ENCODE measurements at places on chromosomes 6 and 20.

- DNase-seq = peak; percentile 69
Observed at GRCh38 chr20:49484180-49485140, 2.0 kb upstream of the KCNB1 start.

DNA sequence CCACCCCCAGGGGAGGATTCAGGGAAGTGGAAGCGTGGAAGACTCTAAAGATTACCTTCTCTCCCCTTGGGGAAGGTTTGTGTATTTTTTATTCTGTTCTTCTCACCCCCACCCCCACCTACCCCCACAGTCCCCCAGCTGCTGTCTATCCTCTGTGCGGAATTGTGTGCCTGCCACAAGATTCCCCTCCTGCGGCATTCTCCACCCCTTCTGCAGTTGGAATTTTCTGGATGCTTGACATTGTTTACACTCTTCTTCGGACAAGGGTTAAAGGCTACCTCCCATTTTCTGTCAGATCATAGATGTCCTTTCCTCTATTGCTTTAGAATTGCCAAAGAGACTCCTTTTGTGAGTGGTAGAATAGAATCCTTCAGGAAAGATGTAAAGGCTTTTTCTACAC, 60.4 kb upstream of the EDN3 start:
- DNase-seq = no peak

- peak; percentile 77 for DNase-seq
Observed at GRCh38 chr20:45771182-45771759, 20.4 kb downstream of the WFDC3 start.

DNA sequence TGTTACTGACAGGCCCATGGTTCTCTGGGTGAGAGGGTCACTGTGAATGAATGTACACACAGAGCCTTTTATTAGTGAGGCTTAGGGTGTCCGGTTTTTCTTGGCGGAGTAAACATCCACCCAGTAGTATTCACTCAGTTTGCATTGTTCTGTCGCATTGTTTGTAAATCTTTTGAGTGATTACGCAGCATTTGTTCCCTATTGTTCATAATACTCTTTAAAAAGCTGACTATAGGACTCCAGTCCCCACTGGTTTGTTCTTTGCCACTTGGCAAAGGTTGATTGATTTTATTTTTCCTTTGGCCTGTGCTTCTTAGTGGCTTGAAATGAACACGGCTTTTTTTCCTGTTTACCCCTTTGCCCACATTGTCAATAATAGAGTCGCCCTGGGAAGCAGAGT, 130.1 kb upstream of the ESR1 start:
- no peak for DNase-seq

GRCh38 chr20:50029697-50030461, 47.1 kb downstream of the SNAI1 start:
- no peak for DNase-seq

GRCh38 chr6:64812138-64812537, 894.9 kb downstream of the EYS start:
- no peak for DNase-seq

- DNase-seq = no peak
Observed at GRCh38 chr6:168450917-168451316, 9.9 kb downstream of the SMOC2 start.

GRCh38 chr6:116371120-116371917, 572 bp downstream of the DSE start:
- peak; percentile 36 for DNase-seq

DNA sequence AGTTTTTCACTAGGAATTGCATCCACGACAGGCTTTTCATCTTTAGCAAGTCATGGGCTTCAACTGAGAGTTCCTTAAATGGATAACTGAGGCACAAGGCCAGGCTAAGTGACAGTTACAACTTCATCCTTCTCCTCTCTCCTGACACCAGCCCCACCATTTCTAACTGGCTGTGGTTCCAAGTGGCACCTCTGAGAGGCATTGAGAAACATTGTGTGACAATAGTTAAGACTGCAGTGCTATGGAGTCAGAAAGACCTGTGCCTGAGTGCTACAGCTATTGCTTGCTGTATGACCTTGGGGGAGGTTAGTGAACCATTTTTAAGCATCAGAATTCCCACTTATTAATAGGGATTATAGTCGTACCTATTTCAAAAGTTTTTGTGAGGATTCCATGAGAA, 26.2 kb upstream of the MLIP start:
- DNase-seq = no peak

DNA sequence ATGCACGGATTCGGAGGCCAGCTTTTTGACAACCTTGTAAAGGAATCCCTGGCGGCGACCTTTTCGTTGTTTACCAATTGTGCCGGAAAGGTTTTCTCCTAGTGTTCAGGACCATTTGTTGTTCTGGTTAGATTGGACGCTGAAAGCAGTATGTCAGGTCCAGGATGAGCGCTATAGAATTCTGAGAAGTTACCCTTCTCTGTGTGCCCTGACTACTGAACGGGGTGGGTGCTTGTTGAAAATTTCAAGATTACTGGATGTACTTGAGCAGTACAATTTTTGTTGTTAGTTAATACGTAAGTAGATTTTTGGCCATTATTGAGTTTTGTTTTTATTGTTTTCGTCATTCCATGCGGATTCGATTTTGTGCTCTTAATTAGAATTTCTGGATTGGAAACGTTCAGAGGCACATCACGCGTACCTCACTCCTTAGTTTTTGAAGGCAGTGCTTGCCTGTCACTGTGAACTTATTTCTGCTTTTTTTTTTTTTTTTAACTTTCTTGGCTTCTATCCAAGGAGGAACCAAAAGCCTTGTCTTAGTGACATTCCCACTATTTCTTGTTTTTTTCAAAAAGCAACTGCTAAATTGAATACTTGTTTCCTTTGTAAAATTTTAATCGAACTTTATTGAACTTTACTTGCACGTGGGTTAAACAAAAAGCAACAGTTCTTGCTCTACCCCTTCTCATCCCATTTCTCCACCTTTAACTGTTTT, 898 bp downstream of the XRN2 start:
- DNase-seq = no peak

DNA sequence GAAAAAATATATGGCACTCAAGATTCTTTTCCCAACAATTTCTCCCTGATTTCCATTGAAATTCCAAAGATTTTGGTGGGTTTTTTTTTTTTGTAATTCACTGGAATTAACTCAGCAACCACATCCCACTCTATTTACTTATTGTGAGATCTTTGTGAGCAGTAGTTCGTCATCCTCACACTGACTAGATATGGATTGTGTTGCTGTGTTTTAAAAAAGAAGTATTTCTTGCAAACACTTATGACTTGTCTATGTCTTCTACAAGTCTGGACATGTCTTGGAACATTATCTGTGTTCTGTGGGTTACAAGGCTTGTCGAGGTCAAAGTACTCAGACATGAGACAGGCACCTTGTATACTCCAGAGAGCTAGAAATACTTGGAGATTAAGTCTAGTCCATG, 7.3 kb upstream of the TENT5A start:
- no peak for DNase-seq

- no peak for DNase-seq
Observed at GRCh38 chr6:91575032-91575431, 988.2 kb upstream of the MAP3K7 start.

DNA sequence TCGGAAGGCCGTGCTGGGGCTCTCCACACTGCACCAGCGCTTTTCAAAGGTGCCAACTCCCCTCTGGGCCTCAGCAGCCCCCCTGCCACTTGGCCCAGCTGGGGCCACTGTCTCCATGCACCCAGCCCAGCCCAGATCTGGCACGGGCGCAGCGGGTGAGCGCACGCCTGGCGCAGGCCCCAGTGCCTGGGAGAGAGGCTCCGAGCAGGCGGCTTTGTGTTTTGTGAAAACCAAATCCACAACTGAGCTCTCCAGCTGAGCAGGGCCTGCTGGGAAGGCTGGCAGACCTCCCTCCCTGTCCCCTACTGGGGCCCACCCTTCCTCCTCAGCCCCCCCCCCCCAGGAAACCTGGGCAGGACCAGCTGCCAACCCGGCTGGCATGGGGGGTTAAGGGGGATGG, 17.0 kb downstream of the MDGA1 start:
- no peak for DNase-seq

GRCh38 chr6:88609983-88610382, 353.4 kb downstream of the RNGTT start:
- DNase-seq = no peak

- DNase-seq = peak; percentile 45
Observed at GRCh38 chr6:17580518-17581048, 19.5 kb upstream of the FAM8A1 start.

DNA sequence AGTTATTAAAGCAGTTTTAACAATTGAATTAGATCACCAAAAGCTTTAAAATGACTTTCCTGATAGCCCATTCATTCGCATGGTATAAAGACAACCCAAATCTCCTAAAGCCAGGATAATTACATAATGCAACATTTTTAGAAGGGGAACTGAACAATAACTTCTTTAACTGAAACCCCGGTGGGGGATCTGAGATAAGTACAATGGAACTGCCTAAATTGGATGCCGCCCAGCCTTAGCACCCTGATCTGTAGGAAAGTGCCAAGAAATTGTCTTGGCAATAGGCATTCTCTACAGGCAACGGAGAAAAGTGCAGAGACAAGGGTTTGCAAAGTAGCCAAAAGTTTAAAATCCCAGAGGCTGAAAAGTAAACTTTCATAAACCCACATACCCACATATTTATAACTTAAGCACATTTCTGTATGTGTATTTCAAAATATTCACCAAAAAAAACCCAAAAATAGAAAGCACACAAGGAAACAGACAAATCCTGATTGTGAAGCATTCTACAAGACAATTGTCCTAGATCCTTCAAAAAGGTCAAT, 98.8 kb upstream of the BEND6 start:
- DNase-seq = no peak

GRCh38 chr6:19803331-19804204, 33.6 kb upstream of the ID4 start:
- DNase-seq = no peak

- DNase-seq = no peak
Observed at GRCh38 chr6:88662163-88662580, 301.2 kb downstream of the RNGTT start.

DNA sequence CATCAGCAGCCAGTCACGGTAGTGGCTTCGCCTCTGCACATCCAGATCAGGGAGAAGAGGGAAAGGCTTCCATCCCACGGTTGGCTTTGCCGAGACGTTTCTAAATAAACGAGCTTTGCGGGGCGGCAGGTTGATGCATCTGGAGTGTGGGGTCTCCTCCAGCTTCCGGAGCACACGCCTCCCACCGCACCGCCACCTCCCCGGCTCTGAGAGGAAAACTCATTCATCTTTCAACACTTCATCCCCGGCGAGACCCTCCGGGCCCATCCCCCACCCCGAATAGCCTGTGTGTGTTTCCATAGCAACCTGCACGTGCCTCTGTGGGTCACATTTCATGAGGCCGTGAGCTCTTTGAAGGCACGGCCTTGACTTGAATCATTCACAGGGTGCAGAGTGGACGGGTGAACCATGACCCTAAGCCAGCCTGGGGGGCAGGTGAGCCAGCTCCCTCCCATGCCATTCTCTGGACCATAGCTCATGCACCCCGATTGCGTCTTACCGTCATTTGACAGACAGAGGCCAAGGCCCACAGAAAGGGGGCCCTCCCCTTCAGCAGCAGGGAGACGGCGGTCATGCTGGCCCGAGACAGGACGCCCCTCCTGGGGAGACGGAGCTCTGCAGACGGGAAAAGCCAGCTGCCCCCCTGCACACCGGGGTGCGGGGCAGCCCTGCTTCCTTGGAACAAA, 16.2 kb upstream of the CHRNA4 start:
- no peak for DNase-seq

- DNase-seq = no peak
Observed at GRCh38 chr6:12032783-12033573, 20.9 kb downstream of the HIVEP1 start.

DNA sequence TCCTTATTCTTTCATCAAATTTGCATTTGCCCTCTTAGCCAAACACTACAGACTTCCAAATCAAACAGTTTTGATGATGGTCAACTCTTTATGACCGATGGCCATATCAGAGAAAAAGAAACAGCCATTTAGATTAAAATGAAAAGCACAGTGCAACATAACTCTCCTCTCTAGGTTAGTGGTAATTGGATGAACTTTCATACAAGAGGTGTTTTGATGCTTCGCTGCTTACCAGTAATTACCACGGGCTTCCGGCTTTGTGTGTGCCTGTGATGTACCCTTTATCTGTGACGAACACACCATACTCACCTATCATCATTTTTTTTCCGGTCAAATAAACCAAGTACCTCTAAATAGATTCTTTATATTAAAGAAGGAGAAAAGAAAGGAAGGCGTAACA, 181.8 kb downstream of the FOXA2 start:
- DNase-seq = no peak

DNA sequence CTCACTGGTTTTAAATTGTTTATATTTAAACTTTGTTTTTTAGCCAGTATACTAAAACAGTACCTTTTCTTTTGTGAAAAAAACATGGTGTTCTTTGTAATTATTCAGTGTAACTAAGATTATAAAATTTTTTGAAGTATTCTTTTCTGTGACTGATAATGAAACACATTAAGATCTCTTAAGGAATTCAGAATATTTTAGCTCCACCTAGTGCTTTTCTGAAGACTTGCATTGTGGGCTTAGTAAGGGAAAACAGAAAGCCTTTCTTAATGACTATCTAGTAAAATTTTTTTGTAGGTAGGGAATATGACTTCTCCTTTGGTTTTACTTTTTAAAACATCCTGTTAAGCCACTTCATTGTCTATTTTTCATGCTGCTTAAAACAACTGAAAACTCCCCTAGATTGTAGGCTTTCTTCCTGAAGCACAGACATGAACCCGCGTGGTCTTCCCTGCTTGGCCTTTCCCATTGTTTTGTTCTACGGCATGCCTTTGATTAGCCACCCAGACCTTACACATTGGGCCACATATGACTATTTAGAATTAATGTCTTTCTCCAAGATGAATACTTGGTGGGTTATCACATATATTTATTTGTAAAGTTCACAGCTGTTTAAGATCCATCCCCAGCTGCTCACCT, 72.1 kb downstream of the AFDN start:
- no peak for DNase-seq

DNA sequence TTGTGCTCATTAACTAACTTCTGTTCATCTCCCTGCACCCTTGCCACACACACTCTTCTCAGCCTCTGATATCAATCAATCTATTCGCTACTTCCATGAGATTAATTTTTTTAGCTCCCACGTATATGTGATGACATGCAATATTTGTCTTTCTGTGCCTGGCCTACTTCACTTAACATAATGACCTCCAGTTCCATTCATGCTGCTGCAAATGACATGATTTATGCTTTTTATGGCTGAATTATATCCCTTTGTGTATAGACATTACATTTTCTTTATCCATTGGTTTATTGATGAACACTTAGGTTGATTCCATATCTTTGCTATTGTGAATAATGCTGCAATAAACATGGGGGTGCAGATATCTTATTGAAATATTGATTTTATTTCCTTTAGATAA, 50.8 kb upstream of the SPTLC3 start:
- no peak for DNase-seq

- DNase-seq = no peak
Observed at GRCh38 chr20:56348746-56349145, 10.0 kb upstream of the FAM210B start.

- no peak for DNase-seq
Observed at GRCh38 chr6:36968266-36968977, 13.9 kb downstream of the PI16 start.

Measured in stimulated activated CD4-positive, alpha-beta T cell treated with anti-CD3 and anti-CD28 coated beads, Interleukin-4, amount 100 ng/mL, for 1 hour (primary cell).